LoVo (cell line): ENCODE measurements at places on chromosomes 3 and 15.

DNA sequence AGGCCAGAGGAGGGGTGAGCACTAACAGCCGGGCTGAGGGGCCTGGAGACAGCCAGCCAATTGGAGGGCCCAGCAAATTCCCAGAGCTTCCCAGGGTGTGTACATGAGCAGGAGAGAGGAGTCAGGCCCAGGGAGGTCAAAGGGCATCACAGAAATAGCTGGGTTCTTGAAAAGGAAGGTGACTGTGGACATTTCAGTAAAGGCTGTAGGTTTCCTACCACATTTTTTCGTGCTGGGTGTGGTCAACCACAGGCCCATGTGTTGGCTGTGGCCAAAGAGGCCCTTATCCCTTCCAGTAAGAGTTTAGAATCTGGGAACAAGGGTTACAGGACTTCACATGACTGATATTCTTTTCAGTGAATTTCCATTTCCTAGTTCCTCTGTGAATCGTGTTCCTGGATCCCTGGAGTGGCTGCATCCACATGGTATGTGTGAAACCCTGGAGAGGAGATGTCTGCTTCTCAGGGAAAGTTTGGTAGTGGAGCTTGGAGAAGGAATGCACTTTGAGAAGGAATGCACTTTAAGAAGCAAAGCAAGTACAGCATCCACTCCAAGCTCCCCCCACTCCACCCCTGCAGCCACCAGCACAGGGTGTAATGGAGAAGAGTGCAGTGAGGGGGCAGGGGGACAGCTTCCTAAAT is 73.2 kb upstream of the HEG1 start:
- peak; percentile 26 for DNase-seq

- no peak for DNase-seq
Measured at GRCh38 chr3:113952921-113953320, 5.1 kb downstream of the ZDHHC23 start.

GRCh38 chr3:190697901-190698300 is 164.6 kb downstream of the GMNC start:
- no peak for DNase-seq

- DNase-seq = no peak
Measured at GRCh38 chr3:46546896-46547440, 19.1 kb downstream of the LRRC2 start.

GRCh38 chr15:74399100-74399499 is 31.7 kb upstream of the CYP11A1 start:
- DNase-seq = no peak

DNA sequence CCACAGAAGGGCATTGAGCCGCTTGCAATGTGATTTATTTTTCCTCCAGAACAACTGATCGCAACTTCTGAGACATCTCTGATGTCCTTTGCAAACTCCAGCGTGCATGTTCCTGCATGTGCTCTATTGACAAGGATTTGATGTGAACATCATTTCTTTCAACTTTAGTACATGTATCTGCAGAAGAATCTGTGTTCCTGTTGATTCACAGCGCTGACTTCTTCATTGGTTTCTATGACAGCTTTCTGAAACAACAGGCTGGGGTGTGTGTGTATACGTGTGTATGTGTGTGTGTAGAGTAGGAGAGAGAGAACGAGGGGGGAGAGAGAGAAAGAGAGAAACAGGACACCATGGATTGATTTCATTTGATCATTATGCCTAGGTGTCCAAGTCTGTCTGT is 56.7 kb upstream of the CMTM8 start:
- no peak for DNase-seq

DNA sequence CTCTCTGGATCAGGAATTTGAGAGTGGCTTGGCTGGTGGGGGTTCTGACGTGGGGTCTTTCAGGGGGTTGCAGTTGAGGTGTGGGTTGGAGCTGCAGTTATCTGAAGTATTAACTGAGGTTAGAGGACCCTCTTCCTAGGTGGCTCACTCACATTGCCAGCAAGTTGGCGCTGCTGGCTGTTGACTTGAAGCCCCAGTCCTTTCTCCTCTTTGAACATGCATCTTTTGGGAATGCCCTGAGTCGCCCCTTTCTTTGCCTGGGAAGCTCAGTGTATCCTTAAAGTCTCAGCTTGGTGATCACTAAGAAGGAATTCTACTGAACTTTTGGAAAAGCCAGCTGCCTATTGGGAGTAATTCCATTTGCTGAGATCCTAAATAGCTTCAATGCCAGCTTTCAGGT is 13.0 kb upstream of the AMOTL2 start:
- no peak for DNase-seq

- peak; percentile 12 for DNase-seq
Measured at GRCh38 chr3:185460719-185461350, 38.0 kb downstream of the TMEM41A start.

GRCh38 chr3:192851821-192852372 is 65.8 kb downstream of the MB21D2 start:
- DNase-seq = peak; percentile 84

DNA sequence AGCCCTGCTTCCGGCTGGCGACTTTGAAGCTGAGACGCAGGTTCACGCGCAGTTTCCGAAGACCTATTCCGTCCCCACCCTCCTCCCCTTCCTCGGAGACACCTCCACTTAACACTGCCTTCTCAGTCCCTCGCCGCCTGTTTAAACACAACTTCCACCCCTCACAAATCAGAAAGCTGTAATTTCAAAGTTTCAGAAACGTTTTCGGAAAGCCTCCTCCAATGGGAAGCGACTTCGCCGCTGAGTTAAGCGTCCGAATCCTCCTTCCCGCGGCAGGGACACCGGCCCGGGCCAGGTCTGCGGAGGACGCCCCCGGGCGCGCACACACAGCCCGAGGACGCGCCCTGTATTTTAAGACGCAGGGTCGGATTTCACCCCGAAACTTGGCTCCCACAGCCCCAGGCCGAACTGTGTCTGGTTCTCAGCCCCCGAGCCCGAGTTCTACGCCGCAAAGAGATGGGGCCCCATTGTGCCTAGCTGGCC is 559 bp upstream of the LRRN1 start:
- no peak for DNase-seq

DNA sequence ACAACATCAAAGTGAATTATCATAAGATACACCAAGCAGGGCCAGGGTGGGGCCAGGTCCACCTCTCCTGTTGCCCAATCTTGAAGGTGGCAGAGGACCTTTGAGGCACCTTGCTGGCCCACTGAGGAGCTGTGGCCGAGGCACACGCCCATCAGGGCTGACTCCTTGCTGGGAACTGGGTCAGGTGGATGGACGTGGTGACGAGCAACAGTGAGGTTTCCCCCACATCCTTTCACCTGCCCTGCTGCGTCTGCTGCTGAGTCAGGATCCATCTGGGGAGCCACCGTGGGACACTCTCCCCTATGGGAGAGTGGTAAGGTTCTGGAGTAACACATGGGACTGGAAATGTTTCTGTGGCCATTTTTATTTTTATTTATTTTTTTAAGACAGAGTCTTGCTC is 17.3 kb upstream of the FURIN start:
- DNase-seq = no peak

GRCh38 chr3:40780925-40781406 is 256.2 kb downstream of the ZNF621 start:
- DNase-seq = no peak

DNA sequence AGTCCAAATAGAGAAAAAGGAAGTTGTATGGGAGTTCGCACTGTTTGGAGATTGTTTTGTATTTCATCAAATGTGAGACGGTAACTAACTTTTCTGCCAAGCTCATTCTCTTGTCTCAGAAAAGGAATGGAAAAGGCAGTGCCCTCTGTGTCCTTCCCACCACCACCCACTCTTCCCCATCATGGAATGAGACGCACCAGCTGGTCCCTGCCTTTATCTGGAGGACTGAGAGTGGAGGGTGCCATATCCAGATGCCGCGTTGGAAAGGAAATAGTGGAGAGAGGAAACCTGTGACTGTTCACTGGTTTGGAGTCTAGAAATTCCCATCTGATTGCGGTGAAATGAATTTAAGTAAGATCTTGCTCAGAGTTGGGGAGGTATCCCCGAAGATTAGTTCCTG is 3.7 kb upstream of the CCK start:
- DNase-seq = no peak

- DNase-seq = peak; percentile 34
Measured at GRCh38 chr3:72520690-72521308, 327.4 kb downstream of the SHQ1 start.

GRCh38 chr3:54185740-54186139 is 63.4 kb downstream of the CACNA2D3 start:
- DNase-seq = no peak

DNA sequence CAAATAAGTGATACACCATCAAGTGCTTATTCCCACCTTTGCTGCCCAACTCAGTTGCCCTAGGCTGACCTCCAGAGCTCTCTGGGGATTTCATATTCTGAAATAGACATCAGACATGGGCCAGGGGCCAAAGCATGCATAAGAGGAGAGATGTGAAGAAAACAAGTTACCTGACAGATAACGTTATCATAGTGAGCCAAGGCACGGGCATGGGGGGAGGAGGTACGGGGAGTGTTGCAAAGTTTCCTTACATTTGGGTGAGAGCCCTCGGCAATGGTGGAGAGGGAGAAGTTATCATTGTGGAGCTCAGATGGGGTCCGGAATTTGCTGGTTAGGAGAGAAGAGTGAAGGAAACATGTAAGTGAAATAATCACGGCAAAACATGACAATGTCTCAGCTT is 9.8 kb downstream of the CSPG5 start:
- no peak for DNase-seq

- DNase-seq = no peak
Measured at GRCh38 chr3:29080967-29081366, 199.9 kb upstream of the RBMS3 start.

GRCh38 chr3:177037241-177037640 is 160.0 kb downstream of the TBL1XR1 start:
- no peak for DNase-seq

- DNase-seq = no peak
Measured at GRCh38 chr3:125675791-125676190, 80.5 kb upstream of the OSBPL11 start.

GRCh38 chr3:197181741-197182140 is 116.7 kb downstream of the DLG1 start:
- DNase-seq = no peak

DNA sequence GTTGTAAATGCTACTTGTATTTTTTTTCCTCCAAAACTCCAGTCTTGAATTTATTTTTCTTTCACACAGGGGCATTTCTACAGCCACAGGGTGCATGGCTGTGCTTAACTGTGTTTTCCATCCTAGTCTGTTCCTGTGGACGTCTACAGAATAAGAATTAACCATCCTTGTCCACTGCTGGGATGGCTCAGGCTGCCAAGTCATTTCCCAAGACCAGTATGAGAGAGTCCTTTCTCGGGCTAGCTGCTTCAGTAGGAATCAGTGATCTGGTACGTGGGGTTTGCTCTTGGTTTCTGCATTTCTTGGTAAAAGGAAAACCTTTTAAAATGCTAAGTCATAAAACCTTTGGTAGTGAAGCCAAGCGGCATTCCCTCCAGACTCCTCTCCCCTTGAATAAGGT is 29.8 kb downstream of the CHDH start:
- no peak for DNase-seq
